ENCODE measurements at places on chromosomes 6 and 20. TPM values are rescaled to one million over a fixed set of nuclear protein-coding genes. Genes with fewer than 3 reads are reported as not detected.
A peak's percentile ranks its signal among the peaks of the same experiment; 100 is the strongest.

- DNase-seq = no peak
These were observed 91.9 kb downstream of the TNFAIP3 start for GRCh38 chr6:137958811-137959565.

DNA sequence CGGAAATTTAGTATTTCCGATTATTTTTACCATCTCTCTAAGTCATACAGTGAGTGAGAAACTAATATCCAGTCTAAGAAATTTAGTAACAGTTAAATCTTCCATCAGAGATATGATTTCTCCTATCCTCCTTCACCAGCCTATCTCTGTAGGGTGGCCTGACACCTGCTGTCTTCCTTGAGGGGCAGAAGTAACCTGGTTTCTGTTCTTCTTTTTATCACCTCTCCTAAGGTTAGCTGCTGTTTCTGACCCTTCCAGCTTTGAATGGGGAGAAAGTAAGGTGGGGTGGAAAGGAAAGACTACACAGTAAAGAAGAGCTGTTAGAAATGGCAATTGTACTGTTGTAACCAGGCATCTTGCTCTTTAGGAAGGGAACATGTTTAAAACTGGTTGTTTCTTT lies 447.7 kb downstream of the PHF3 start:
- no peak for DNase-seq

- DNase-seq = no peak
These were observed 15.6 kb downstream of the MAFB start for GRCh38 chr20:40673442-40673841.

GRCh38 chr20:13510837-13511488 lies 127.8 kb downstream of the TASP1 start:
- DNase-seq = no peak

- DNase-seq = no peak
These were observed 78.9 kb downstream of the CD40 start for GRCh38 chr20:46196990-46197389.

DNA sequence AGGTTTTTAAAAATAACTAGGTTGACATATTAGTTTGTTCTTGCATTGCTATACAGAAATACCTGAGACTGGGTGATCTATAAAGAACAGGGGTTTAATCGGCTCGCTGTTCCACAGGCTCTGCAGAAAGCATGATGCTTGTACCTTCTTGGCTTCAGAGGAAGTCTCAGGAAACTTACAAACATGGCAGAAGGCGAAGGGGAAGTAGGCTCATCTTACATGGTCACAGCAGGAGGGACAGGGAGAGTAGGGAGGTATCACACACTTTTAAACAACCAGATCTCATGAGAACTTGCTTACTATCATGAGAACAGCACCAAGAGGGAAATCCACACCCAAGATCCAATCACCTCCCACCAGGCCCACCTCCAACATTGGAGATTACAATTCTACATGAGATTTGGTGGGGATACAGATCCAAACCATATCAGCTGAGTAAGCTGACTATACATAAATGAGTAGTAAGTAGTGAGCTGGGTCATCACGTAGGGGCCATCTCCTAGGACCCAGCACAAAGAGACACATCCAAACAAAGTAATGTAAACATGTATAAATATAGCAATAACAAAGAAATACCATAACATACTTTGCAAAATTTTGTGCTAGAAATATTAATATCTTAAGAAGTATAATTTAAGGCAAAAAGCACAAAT lies 31.4 kb upstream of the SIRPG start:
- DNase-seq = no peak

GRCh38 chr6:22394691-22395090 lies 97.9 kb upstream of the PRL start:
- no peak for DNase-seq

DNA sequence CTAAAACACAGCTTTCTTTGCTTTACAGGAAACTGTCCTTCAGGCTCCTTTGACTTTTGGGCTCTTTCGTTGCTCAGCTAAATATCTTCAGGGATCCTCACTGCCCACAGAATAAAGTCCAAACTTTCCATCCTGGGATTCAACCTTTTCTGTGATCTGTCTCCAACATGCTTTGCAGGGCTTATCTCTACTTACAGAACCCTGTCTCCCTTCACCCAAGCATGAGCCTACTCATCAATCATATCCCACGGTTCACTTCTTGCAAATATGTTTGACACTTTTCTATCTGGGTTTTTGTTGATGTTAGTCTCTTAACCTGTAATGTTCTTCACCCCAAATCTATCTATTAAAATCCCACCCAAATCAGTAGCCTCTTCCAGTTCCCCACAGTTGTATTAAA lies 327.3 kb upstream of the RNF24 start:
- no peak for DNase-seq

DNA sequence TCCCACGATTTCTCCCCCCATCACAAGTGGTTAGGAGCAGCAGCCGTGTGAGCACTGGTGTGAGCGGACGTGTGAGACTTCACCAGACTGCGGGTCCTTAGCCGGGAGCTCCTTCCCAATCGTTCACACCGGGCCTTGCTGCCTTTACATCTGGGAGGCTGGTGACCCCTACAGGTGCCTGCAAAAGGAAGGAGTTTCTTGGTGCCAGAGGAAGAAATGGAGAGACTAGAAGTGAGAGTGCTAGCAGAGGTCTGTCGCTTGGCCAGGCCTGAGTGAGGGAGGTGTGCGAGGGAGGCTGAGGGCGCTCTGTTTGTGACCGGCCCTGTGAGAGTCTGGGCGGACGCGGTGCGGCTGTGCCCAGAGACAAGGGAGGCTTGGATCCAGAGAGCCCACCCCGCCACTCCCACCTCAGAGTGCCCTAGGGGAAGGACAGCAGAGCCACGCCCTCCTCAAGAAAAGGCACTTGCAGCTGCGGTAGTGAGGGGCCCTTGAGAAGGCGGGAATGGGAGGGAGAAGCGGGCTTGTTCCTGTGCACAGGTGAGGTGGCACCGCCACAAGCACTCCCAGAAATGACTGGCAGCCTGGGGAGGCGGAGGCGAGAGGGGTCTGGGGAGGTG lies 10.0 kb upstream of the ARMC2 start:
- DNase-seq = peak; percentile 38

DNA sequence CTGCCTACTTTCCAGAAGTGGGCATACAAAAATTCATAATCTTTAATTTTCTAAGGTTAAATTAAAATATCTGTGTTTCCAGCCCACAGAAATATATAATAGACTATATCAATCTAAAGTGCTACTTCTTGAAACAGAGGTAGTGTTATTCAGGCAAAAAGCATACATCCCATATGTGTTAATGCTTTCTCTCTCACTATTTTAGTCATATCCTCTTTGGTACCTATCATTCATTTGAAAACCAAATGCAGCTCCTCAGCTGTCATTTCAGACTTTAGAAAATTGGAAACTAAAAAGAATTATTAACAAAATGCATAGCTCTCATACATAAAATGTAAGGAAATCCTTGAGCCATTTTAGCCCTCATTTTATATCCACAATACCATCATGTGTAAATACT lies 925 bp downstream of the FHL5 start:
- DNase-seq = no peak

DNA sequence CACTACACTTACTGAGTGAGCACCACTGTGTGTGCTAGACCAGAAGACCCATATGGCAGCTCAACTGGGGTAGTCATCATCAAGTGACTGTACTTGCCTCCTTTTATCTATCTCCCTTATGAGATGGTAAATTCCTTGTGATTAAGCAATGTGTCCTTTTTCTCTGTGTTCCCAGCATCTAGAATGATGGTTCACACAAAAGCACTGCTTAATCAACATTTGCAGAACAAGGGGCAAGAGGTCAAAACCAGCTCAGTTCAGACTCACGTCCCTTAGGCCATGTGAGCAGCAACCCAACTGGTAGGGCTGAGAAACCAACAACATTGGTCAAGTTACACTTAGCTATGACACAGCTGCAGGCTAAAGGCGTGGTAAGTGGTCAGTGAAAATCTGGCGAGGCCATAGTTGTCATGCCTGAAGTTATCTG lies 10.0 kb downstream of the TRAM2 start:
- DNase-seq = peak; percentile 93

GRCh38 chr6:35049900-35050756 lies 91.0 kb downstream of the TCP11 start:
- no peak for DNase-seq

- no peak for DNase-seq
These were observed 104.8 kb downstream of the CDH26 start for GRCh38 chr20:60063048-60063451.

DNA sequence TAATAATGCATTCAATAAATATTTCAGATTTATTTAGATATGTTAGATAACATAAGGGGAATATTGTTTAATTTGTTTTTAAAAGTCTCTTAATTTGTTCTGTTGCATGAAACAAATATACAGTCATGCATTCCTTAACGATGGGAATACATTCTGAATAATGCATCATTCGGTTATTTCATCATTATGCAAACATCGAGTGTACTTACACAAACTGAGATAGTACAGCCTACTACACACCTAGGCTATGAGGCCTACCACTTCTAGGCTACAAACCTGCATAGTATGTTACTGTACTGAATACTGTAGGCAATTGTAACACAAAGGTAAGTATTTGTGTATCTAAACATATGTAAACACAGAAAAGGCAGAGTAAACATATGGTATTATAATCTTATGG lies 118.7 kb downstream of the EPHA7 start:
- DNase-seq = no peak

DNA sequence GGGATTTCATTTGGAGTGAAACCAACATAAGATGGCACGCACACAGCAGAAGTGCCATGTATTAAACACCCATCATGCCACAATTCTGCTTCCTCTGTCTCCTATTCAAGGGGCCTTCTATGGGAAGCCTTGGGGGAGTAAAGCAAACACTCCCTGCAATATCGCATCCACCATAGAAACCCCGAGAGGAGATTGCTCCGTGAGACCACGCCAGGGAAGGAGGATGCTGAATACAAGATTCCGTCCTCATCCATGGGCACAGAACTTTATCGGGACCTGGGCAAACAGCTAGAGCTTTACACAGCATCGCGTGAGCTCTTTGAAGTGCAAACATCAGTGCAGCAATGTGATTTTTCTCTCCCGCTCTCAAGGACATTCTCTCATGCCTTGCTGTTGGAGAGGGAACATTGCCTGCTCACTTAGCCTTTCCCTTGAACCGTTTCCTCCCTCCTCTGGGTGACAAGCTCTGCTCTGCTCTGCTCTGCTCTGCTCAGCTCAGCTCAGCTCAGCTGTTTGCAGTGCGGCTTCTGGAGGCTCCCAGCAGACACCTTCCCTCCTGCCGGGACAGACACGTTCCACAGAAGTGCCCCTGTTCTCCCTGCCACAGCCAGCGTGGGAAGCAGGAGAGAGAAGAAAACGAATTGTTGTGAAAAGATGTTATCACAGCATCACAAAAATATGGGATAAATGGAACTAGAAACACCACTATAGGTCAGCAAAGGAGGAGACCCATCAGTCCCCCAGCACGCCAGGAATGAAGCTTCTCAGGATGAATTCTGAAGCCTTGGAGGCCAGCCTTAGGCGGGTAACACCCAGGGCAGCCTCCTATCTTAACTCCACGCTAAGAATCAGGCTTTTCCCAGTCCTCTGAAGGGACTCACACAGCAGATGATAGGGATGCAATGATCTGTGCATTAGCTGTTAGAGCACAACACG lies 48.2 kb downstream of the RNASET2 start:
- no peak for DNase-seq

- DNase-seq = no peak
These were observed 84.7 kb downstream of the DLGAP4 start for GRCh38 chr20:36390719-36391415.

- peak; percentile 10 for DNase-seq
These were observed 838 bp upstream of the NKX2-2 start for GRCh38 chr20:21514553-21515251.

GRCh38 chr6:125392682-125393081 lies 90.9 kb upstream of the HDDC2 start:
- no peak for DNase-seq

DNA sequence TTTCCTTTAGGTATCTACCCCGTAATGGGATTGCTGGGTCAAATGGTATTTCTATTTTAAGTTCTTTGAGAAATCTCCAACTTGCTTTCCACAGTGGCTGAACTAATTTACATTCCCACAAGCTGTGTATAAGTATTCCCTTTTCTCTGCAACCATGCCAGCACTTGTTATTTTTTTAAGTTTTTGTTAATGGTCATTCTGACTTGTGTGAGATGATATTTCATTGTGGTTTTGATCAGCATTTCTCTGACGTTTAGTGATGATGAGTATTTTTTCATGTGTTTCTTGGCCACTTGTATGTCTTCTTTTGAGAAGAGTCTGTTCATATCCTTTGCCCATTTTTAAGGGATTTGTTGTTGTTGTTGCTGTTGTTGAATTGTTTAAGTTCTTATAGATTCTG lies 871.1 kb downstream of the KIF16B start:
- no peak for DNase-seq

- no peak for DNase-seq
These were observed 12.6 kb upstream of the PIGU start for GRCh38 chr20:34689486-34689885.

DNA sequence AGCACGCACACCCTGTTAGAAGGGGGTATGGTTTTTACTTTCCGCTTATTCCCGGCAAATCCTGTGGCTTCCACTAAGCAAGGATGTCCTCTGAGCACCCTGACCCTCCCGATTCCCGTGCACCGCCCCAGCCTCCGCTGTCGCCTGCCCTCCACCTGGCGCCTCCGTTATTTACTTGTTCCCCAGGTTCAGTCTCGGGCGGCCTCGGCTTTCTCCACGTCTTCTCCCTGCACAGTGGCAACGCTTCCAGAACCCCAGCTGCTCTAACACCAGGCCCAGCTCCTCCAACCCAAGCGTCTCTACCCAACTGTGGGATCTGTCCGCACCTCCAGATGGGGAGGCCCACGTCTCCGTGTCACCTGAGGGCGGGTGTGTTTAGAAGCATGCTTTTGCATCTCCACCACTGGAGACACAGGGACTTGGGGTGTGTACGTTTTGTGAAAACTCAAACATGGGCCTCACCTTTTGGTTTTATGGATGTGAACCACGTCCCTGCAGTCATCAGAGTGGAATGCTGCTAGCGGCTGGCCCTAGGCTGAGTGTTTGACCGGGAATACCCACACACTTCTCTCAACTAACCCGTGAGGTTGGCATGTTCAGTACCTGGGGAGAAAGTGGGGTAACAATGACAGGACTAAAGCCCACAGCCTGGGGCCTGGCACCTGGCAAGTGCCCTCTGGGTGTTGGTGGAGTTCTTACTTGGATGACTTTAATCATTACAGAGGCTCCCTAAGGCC lies 79.9 kb downstream of the THBS2 start:
- DNase-seq = no peak

Gene MUC21
- not detected for total RNA-seq

Gene PABPC1L
- total RNA-seq = 255 TPM

Gene CST2
- not detected for total RNA-seq

Gene SNX9
- 29.5 TPM for total RNA-seq

Gene RAET1G
- not detected for total RNA-seq

Gene OSTM1
- 20.1 TPM for total RNA-seq

Gene TPBG
- total RNA-seq = 4.0 TPM

Gene FAM229B
- 1.9 TPM for total RNA-seq

Gene LINC00237
- 1.8 TPM for total RNA-seq

Gene CD83
- 1.0 TPM for total RNA-seq

Gene CST3
- total RNA-seq = 777 TPM

Gene TRIM38
- 0.70 TPM for total RNA-seq

Gene GINS1
- 50.9 TPM for total RNA-seq

Gene BMP5
- 0.49 TPM for total RNA-seq

Gene MOXD1
- total RNA-seq = 0.09 TPM

Gene TLDC2
- not detected for total RNA-seq

Measured in Caco-2 (cell line).